ENCODE measurements at places on chromosomes 1 and 21.

GRCh38 chr1:58815686-58816071 is 31.8 kb upstream of the JUN start:
- peak; percentile 8 for DNase-seq

DNA sequence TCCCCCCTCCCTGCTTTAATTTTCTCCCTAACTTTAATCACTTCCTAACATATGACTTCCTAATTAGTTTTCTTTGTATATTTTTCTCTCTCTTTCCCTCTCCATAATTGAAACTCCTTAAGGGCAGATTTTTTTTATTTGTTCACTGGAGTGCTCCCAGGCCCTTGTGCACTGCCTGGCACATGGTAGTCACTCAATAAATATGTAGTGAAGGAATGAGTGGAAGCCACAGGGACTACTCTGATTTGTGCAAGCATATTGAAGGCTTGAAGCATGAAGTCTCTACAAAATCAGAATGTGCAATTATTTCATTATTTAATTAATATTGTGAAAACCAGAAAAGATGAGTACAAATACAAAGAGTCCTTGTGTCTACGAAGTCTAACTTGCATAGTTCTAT is 41.5 kb downstream of the SNX7 start:
- no peak for DNase-seq

DNA sequence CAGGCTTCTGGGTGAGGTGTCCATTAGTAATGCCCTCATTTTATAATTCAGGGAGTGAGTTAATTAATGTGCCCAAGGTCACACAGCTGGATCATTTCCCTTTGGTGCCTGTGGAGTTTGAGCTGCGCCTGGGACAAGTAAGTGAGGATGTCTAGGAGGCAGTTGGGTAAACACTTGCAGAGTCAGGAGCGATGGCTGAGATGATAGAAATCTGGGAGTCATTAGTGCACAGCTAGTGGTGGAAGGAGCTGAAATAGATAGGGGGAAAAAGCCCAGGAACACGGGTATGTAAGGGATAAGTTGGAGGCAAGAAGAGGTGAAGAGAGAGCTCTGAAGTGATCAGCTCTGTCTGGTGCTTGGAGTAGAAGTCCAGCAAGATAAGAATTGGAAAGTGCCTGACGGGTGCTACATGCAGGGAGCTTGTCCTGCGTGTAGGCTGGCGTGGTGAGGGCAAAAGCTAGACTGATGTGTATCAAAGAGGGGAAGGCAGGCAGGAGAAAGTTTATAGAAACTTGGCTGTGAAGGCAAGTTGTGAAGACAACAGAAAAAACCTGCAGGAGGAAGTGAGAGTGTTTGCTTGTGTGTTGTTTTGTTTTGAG is 1.7 kb upstream of the SCAF4 start:
- DNase-seq: no peak

DNA sequence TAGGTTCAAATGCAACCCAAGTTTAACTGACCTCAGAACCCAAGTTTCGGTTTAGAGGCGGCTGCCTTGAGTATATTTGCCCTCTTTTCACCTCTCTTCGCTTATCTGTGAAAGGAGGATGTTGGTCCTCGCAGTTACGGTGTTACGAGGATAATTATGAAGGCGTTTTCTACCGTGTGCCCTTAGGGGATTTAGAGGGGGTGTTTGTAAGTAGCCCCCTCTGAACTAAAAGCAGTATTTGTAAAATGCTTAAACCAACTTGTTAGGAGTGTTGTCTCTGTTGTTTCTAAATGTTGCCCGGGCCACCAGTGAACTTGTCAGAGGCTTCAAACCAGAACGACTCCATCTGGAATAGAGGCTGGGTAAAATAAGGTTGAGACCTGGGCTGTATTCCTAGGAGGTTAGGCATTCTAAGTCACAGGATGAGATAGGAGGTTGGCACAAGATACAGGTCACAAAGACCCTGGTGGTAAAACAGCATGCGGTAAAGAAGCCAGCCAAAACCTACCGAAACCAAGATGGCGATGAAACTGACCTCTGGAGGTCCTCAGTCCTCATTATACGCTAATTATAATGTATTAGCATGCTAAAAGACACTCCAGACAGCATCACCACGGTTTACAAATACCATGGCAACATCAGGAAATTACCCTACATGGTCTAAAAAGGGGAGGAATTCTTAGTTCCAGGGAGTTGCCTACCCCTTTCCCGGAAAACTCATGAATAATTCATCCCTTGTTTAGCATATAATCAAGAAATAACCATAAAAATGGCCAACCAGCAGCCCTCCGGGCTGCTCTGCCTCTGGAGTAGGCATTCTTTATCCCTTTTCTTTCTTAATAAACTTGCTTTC is 1.0 kb upstream of the PSRC1 start:
- DNase-seq: no peak

DNA sequence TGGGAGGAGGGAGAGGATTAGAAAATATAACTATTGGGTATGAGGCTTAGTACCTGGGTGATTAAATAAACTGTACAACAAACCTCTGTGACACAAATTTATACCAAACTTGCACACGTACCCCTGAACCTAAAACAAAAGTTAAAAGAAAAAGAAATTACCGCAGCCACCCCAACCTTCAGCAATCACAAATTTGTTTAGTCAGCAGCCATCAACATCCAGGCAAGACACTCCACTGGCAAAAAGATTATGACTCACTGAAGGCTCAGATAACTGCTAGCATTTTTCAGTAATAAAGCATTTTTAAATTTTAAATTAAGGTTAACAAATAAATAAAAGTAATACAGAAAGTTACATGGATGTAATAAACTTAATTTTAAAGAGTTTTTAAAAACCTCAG is 14.4 kb upstream of the DEPDC1 start:
- no peak for DNase-seq

- DNase-seq: no peak
Measured at GRCh38 chr21:44854664-44855446, 18.6 kb downstream of the PTTG1IP start.

- DNase-seq: no peak
Measured at GRCh38 chr1:204617256-204618147, 68.0 kb downstream of the LRRN2 start.

DNA sequence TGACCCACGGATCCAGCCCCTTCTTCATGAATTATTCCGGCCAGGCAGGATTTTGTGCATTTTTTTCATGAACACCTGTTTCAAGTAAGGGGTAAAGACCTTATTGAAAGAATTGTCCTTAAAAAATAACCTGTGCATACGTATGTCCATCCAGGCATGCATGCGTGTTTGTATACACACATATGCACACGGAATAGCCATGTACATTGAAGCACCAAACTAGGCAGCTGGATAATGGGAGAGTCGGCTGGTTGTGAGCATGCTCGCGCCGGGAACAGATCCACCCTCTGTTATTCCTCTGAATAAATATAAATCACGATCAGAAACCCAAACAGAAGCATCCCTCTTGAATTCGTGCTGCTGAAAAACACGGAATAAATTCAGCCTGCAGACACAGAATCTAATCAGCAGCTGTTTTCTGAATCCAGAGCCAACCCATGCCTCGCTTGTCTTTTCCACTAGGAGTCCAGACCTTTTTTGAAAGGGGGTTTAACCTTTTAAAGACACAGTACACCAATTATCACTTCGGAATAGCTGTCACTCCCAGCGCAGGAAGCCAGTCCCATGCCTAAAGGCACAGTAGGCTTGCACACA is at the start of gene HIVEP3:
TSS of gene HIVEP3 (minus strand) at position 473 of the 594 bp plus-strand sequence.
- DNase-seq: no peak

DNA sequence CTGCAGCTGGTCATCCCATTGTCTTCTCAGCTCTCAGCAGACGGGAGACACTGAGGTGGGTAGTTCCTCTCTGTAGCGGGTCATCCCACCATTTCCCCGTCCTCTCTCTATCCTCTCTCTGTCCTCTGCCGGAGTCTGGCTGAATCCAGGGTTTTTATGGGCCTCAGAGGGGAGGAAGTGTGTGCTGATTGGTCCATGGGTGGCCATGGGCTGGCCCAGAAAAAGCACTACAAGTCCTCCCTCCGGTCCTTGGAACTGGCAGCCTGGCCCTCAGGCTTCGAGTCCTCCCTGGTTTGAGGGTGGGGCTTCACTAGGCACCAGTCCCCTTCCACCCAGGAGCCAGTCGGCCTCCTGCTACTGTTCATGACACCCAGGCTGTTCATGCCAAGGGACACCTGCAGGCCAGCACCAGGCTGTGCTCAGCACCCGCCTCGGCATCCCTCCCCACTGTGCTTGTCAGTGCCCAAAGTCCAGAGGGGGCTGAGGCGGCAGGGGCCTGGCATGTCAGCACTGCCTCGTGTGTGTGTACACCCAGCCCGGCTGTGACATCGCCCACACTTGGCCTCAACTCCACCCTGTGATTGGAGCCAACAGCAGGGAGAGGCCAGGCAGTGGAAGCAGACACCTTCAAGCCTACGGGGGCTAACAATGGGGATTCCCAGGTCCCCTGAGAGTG is 23.0 kb upstream of the LRRC8C start:
- DNase-seq: peak; percentile 61

DNA sequence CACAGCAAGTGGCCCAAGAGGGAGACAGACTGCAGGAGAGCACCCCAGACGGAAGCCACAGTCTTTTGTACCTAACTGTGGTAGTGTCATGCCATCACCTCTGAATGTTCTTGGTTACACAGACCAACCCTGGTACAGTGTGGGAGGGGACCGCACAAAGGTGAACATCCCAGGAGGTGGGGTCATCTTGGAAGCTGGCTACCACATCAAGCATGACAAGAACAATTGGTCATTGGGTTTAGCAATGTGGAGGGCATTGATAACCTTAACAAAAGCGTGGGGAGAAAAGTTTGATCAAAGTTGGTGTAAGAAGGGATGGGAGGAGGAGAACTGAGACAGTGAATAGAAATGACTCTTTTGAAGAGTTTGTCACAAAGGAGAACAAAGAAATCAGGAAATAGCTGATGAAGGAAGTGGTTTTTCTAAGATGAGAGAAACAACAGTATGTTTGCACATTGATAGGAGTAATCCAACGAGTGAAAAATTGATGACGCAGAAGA is 87.1 kb upstream of the CACNA1E start:
- DNase-seq: peak; percentile 33

DNA sequence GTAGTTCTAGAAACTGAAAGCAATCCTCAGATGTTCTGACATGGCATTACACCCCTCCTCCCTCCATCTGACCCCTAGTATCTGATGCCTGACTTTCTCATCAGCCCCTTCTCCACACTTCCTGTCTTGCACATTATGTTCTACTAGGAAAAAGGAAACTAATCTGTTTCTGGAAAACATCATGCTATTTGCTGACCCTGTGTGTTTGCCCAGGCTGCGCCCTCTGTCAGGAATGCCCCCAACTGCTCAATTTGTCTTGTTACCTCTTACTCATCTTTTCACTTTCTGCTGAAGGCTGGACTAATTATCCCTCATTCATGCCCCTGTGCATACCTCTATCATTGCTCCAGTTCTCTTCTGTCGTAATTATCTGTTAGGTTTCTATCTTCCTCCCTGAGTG is 37.5 kb upstream of the DAB1 start:
- DNase-seq: no peak

- DNase-seq: no peak
Measured at GRCh38 chr1:25206201-25206600, 26.1 kb downstream of the SYF2 start.

GRCh38 chr21:40803101-40803500 is 43.9 kb downstream of the DSCAM start:
- no peak for DNase-seq

GRCh38 chr1:229070168-229070567 is 200.7 kb upstream of the RAB4A start:
- DNase-seq: no peak

DNA sequence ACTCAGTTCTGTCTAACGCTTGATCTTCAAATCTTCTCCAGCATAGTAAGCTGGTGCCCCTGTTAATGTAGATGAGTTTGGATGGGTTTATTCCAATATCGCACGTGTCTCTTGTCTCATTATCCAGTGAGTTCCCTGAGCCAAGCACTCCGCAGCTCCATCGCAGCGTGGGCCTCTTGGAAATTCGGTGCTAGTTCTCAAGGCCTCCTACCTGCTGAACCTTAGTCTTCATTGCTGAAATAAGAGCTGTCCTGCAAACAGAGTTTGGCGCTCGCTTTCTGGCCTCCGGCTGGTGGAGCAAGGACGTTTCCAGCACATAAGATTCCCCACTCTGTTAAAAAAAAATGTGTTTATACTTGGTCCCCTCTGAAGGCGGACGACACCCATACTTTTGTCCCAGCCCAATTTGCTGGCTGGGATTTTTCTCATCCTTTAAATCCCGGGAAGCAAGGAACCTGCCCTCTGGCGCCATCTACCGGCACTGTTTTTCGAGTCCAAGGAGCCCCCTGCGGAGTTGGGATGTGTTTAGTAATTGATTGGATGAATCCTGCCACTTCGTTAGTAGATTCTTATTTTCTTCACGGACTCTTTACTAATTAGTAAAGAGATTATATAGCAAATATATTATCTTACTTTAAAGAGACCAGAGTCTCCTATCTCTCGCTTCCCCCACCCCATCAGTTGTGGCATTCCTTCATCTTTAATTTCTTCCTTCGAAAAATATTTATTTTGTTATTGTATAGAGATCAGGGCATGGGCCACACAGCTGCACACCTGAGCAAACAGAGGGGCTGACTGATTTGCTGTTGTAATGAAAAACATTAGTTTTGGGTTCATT is 14.7 kb downstream of the JUN start:
- peak; percentile 73 for DNase-seq

DNA sequence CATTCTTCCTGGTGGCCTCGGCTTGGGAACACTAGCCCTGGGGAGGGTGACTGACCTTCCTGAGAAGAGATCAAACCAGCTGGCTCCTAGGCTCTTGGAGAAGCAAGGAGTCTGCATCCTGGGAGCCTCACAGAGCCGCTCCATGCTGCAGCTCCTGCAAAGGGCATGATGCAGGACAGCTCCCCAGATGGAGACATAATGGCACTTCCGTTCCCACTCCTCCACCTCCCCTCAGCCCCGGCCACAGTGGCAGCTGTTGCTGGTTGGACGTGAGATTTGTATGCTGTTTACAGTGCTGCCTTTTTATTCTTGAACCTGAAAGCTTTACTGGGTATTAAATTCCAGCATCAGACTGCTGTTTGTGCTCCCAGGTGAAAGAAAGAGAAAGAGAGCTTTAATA is 83.7 kb upstream of the CTTNBP2NL start:
- DNase-seq: no peak

GRCh38 chr1:155052439-155053395 is 1.6 kb downstream of the ADAM15 start:
- DNase-seq: peak; percentile 39

- DNase-seq: no peak
Measured at GRCh38 chr1:201791051-201791778, 37.7 kb upstream of the IPO9 start.

DNA sequence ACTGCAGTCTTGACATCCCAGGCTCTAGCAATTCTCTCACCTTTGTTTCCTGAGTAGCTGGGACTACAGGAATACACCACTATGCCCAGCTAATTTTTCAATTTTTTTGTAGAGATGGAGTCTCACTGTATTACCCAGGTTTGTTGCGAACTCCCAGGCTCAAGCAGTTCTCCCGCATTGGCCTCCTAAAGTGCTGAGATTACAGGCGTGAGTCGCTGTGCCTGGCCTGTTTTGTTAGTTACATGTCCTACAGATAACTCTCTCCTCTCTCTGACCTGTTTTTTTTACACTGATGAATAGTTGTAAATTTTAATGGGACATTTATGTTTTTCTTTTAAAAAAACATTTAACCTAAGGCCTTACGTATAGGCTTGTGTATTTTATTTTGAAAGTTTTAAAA is 19.8 kb downstream of the PTBP2 start:
- DNase-seq: no peak

Measured in stimulated activated naive CD8-positive, alpha-beta T cell treated with anti-CD3 and anti-CD28 coated beads, Interleukin-15, Interleukin-2, amounts not matched to agents 100 U/mL and 50 U/mL, for 24 hours (primary cell).